Activated naive CD4-positive, alpha-beta T cell (primary cell): ENCODE measurements at places on chromosomes 1 and 21.
A peak's percentile ranks its signal among the peaks of the same experiment; 100 is the strongest.

DNA sequence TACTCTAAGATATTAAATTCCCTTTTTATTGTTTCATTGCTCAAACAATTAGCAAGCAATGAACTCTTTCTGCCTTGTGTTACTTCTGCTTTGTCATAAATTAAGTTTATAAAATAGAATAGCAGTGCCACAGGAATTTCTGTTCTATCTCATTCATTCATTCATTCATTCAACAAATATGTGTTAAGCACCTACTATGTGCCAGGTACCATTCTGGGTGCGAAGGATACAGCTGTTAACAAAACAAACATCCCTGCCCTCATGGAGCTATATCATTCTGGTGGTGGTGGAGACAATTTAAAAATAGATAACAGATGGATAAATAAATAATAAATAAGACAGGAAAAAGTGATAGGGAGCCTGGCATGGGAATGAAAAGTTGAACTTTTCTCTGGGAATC, 34.5 kb upstream of the AHCYL1 start:
- DNase-seq = no peak

- no peak for DNase-seq
Observed at GRCh38 chr1:52709016-52709415, 10.9 kb upstream of the COA7 start.

DNA sequence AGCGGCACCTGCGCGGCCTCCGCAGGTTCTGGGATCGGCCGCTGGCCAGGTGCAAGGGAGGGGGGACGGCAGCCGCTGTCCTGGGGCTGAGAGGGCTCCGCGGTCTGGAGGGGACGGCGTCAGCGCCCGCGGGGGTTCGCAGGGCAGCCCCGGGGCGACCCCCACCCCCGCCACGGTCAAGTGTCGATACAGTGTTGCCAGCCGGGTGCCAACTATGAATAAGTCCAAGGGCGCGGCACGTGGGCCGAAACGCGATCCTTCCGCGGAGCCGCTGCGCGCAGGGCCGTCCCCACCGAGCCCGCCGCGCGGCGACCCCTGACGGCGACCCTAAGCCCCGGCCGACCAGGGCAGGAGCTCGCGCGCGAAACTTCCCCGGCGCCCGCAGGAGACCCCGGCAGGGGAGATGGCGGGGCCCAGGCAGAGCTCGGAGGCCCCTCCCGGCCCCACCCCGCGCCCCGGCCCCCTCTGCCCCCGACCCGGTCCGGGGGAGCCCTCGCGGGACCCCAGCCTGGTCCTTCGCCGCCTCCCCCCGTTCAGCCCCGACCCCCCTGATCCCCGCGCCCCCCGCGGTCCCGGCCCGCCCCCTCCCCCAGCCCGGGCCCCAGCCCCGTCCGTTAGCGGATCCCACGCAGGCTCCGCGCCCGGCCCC, 586 bp upstream of the AGPAT3 start:
- no peak for DNase-seq

- no peak for DNase-seq
Observed at GRCh38 chr1:43034778-43035177, 76.1 kb upstream of the SLC2A1 start.

- DNase-seq = no peak
Observed at GRCh38 chr21:25885880-25886279, 151.1 kb downstream of the GABPA start.

GRCh38 chr21:42010507-42011495, 641 bp upstream of the ZBTB21 start:
- DNase-seq = peak; percentile 11

DNA sequence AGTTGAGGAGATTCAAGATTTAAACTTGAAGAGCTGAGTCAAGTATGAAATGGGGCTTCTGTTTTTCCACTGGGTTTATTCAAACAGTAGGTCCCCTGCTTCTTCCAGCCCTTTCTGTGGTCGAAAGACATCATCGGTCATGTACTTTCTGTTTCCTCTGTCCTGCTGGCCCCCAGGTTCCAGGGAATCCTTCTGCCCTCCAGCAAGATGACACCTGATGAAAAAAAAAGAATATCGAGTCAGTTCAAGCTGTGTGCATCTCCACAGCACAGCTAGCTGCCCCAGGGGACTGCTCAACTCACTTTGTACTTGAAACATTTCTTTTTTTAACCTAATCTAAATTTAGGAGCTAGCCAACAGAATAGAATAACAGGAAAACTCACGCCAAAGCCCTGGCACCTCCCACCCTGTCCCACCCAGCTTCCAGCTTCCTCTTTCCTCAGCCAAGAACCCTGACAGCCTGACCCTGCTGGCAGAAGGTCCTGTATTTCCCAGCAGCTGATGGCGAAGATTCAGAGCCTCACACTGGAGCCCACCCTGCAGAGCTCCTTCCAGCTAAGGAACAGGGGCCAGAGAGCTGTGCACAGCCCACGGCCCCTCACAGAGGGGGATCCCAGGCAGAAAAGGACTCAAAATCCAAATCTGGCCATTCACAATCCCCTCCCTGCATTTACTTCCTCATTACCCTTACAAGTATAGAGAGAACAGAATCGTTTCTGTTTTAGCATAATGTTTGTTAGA, 176.5 kb downstream of the PSMG1 start:
- DNase-seq = no peak

GRCh38 chr1:117630423-117630998, 24.7 kb downstream of the TENT5C start:
- DNase-seq = no peak

DNA sequence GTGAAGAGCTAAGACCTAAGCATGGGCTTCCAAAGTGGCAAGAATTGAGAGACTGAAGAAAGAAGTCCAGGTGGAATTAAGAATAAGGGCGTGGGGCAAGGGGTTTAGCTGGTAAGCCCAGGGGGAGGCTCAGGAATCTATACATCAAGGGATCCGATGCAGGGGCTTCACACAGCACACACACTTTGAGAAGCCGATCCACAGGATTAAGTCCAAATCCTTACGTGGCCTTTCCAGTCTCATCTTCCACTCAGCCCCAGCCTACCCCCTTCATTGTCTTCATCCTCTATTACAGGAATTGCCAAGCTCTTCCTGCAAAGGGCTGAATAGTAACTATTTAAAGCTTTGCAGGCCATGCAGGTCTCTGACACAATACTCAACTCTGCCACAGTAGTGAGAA, 101.3 kb downstream of the TGFBR3 start:
- no peak for DNase-seq
